Stomach (tissue), 19 donors: ENCODE measurements at places on chromosomes 16 and 17. TPM values are rescaled to one million over a fixed set of nuclear protein-coding genes. Genes with fewer than 3 reads are reported as not detected.
A peak's percentile ranks its signal among the peaks of the same experiment; 100 is the strongest.

- DNase-seq = no peak
Observed at GRCh38 chr16:83113811-83114210, 487.0 kb downstream of the CDH13 start.

DNA sequence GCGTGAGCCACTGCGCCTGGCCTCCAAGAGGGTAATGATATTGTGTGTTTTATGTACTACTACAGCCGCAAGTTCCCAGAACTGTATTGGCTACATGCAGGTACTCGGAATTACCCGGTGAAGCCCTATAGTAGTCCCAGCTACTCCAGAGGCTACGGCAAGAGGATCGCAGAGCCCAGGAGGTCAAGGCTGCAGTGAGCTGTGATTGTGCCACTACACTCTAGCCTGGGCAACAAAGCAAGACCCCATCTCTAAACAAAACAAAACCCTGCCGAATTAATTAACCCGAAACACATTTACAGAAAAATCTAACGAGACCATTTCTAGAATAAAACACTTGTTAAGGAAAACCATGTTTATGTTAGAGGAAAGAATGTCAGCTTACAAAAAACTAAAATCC lies 2.2 kb upstream of the USP22 start:
- no peak for DNase-seq

- no peak for DNase-seq
Observed at GRCh38 chr17:57808882-57809281, 41.0 kb downstream of the MRPS23 start.

DNA sequence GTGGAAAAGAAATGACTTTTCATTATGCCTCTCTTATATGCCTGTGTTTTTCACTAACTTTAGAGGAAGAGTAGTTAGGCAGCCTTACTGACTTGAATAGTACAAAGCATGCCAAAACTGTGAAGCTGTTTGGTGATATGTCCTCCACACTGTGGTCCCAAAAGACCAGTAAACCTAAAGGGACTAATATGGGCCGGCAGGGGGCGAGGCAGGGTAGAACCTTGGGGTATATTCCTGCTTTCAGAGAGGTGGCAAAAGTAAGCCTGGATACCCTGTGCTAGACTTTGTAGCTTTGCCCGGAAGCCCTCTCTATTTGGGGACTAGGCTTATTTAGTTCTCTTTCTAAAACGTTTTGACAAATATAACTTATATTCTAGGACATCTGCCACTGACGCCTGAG lies 36.5 kb upstream of the VWA3A start:
- no peak for DNase-seq

DNA sequence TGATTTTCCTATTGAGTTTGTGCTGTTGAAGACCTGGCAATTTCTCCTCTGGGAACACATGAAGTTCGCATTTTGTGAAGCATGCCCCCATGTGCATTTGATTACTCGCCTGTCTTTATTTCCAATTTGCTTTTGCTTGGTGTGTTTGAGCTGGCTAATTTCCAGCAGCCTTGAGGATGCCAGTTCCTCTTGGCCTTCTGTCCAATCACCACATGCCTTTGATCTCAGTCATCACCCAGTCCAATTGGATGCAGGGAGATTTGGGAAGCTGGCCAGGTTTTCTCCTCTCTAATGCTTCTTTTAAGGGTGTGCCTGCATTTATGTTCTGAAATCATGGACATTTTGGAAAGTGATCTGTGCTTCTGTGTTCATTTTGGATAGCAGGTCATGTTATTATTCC lies 3.8 kb upstream of the TMEM100 start:
- DNase-seq = peak; percentile 64

Gene SOST
- total RNA-seq = not detected

Gene SCIMP
- total RNA-seq = not detected
